Renal cortex interstitium (tissue), 15 donors: ENCODE measurements at places on chromosomes 2 and 18.

DNA sequence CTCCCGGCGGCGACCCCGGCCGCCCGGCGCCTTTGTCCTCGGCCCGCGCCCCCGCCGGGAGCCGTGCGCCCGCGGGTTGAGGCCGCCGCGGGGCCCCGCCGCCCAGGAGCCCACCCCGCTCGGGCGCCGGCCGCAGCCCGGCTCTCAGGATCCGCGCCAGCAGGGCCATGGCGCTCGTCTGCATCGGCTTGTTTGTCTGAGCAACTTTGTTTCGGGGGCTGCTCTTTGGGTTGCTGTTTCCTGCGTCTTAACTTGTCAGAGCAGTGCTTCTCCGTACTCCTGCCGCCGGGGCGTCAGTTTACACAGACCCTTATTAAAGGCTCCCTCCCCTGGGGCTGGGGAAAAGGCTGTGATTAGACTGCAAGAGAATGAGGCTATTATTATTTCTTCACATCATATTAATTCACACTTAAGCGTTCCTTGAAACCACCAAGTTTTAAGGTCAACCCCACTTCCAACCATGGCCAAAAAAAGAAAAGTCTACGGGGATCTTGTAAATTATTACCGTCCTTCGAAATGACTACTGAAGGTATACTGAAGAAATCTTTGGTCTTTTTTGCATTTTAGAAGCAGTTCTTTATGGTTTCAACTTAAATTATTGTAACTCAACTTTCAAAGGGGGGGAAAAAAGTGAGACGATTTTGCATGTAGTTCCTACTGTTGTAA, at the start of gene CYP27C1:
CYP27C1 (minus strand) TSS at position 198 of the 666 bp plus-strand sequence; CDS start at position 169, 29 bp downstream.
- DNase-seq: no peak

DNA sequence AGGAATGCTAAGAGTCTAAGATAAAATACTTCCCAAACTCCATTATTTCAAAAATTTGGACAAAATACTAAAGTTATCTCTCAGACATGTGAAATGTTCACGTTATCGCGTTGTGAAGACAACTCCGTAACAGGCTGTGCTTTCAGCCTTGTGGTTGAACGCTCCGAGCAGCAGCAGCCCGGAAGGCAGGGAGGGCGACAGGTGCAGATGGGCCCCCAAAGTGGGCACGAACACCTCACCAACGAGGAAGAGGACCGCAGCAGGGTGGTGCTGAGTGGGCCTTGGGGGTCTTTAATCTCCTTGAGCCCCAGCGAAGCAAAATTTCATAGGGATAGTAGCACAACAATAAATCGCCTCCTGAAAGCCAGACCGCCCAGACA, 1.0 kb upstream of the FAM110C start:
- DNase-seq: no peak

GRCh38 chr2:110748489-110748867, 16.1 kb downstream of the ACOXL start:
- no peak for DNase-seq

DNA sequence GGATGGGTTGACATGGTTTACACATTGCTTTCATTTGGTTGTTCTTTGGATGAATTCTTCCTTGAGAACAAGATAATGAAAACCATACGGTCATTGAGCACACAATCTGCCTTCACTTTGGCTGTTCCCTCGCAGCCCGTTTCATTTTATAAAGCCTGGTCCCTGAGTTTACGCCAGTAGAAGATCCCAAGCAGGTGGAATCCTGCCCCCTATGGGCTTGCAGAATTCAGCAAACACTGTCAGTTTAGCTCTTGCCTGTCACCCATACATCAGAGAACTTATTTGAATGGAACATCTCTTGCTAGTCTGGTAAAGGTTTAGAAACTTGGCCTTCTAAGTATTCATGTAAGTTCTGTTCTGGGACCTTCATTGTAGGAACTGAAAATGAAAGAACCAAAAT, 666.4 kb upstream of the ZEB2 start:
- no peak for DNase-seq

- no peak for DNase-seq
Observed at GRCh38 chr18:67794521-67794920, 278.0 kb upstream of the DSEL start.

- DNase-seq: no peak
Observed at GRCh38 chr2:122194546-122194945, 439.1 kb downstream of the TSN start.

GRCh38 chr2:30217644-30218337, 13.5 kb upstream of the LBH start:
- no peak for DNase-seq

DNA sequence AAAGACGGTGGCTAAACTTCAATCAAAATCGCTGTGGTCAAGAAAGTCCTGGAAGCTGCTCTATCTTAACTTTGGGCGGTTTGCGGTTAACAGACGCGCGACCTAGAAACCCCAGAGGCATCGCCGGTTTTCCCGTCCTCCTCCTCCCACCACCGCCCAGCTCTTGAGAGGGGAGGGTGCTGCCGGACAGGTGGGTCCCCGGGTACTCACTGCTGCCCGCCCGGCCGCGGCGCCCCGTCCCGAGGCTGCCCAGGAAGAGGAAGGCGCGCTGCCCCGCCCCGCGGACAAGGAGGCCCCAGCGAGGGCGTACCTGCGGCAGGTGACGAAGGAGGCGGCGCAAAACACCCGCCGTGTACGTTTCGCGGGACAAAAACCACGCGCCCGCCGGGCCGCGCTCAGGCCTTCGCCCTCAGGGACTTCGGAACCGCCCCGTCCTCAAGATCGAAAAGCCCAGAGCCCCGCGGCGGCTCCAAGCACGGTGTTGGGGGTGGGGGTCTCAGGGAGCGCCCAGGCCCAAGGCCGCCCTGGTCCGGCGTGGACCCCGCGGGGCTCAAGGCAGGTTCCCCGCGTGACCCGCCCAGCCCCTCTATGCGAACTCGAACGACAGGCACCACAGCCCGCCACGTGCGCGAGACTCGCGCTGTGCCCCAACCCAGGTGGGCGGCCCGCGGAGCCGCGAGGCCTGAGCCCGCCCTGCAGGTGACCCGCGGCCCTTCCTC, at the start of gene SH3YL1:
SH3YL1 (minus strand) TSS at position 259 of the 719 bp plus-strand sequence; CDS start at position 211, 48 bp downstream.
- DNase-seq: no peak

GRCh38 chr2:232568161-232568560, 17.7 kb downstream of the EIF4E2 start:
- no peak for DNase-seq

DNA sequence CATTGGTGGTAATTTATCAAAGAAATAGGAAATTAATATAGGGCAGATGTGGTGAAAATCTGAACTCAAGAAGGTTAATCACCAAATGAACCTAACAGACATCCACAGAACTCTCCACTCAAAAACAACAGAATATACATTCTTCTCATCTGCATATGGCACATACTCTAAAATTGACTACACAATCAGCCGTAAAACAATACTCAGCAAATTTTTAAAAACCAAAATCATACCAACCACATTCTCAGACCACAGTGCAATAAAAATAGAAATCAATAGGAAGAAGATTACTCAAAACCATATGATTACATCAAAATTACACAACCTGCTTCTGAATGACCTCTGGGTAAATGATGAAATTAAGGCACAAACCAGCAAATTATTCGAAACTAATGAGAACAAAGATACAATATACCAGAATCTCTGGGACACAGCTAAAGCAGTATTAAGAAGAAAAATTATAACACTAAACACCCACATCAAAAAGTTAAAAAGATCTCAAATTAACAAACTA, 31.0 kb downstream of the RBM43 start:
- DNase-seq: no peak
